ENCODE measurements at places on chromosomes 3 and 15.

DNA sequence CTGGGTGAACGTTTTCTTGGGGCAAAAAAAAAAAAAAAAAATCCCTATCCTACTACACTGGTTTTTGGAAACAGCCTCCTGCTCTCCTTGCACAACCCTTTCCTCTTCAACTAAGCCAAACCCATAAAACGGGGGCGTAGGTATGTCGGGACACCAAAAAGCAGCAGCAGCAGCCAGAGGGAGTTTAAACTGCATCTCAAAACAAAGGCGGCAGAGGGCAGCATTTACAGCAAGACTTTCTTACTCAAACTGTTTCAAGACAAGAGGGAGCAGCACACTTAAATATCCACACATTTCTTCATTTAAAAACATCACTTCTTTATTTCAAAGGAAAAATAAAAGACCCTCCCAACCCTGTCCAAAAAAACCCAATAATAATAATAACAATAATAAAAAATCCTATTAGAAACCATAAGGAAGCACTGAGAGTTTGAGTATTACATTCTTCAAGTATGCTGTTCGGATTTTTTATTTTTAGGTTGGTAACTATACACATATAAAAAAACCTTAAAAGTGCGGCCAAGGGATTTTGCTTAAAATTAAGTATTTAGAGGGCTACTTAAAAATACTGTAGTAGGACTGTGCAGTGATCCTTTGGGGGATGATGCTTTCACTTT, 43.9 kb upstream of the PLXND1 start:
- peak; percentile 45 for DNase-seq

DNA sequence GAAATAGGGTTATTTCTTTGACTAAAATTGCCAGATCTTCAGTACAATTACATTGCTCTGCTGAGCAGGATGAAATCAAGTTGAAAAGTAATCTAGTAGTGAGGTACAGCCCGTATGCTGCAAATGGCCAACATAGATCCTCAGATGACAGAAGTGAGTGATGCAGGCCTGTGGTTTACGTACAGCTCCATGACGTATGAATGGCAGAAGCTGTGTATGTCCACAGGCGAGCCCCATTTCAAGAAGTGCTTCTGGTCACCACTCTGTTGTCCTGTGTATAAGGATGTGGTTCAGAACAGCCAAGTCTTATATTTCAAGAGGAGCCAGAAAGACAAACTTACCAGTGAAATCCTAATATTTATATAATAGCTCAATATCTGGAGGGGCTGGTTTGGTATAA, 9.2 kb downstream of the CD86 start:
- no peak for DNase-seq

DNA sequence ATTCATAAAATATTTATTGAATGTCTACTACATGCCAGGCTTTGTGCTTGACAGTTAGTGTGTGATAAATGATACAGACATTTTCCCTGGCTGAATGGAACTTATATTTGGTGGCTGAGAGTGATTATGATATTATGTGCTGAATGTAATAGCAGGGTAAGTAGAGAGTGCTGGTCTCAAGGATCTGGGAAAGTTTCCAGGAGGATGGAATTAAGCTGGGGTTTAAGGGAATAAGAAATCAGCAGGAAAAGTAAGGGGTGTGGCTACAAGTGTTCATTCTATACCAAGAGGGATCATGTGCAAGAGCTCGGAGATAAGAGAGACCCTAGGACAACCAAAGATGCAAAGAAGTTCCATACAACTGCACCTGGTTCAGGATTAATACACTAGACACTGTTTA, 500.1 kb upstream of the CFAP20DC start:
- no peak for DNase-seq

- peak; percentile 22 for DNase-seq
Observed at GRCh38 chr3:156674911-156675829, 780 bp downstream of the TIPARP start.

GRCh38 chr15:65176056-65176455, 9.1 kb downstream of the CLPX start:
- DNase-seq = no peak

- DNase-seq = no peak
Observed at GRCh38 chr3:148911173-148911572, 46.1 kb downstream of the CPA3 start.

GRCh38 chr3:41881233-41881821, 80.6 kb downstream of the ULK4 start:
- peak; percentile 31 for DNase-seq

DNA sequence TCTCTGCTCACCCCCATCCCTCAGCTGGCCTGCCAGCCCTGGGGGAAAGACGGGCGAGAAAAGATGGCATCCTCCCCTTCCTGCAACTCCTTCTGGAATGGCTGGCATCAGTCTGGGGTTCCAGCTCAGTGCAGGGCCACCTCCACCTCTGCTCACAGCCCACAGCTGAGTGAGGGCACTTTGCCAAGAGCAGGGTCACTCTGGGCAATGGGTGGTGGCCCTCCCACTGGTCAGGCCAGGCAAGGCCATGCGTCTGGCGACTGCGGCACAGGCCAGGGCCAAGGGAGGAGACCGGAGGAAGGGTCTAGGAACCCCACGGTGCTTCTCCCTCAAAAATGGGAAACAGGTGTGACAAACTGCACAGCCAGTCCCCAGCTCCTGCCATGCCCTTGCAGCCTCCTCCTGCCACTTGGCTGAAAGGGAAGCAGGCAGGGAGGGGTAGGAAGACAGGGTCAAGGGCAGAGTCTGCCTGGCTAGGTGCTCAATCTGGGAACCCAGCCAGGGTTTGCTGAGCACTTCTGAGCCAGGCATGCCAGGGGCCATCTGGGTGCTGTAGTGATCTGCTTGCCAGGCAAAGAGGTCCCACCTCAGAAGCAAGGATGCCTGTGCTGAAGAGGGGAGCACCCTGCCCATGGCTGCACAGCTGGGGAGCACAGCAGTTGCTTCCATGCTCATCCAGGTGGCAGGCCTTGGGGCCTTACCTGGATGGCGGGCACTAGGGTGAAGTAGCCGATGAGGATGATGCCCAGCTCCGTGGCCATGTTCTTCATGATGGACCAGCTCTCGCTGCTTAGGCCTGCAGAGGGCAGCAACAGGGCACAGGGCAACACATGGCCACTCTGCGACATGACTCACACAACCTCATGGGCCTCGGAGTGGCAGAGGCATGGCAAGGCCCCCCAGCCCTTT, 41.2 kb downstream of the PTPN23 start:
- no peak for DNase-seq

DNA sequence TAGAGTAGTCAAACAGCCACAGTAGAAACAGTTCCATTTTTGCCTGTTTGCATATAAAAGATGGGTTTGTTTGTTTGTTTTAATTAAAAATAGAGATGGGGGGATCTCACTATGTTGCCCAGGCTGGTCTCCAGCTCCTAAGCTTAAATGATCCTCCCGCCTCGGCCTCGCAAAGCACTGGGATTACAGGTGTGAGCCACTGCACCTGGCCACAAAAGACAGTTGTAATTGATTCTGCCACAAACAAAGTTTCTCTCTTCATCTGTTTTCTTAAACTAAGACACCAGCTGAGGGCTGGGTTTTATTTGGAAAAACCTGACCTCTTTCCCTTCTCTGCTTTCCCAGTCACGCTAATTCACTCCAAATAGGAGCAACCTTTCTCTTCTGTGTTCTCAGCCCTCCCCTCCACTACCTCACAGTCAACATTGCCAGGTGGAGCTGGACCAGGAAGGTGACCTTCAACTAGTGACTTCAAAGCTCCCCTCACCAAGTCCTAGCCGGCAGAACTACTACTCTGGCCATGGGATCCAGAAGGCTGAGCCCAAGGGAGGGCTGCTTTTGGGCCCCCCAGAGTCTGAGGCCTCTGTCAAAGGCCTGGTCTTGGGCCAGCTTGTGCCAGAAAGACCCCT, 1.5 kb upstream of the IDH2 start:
- no peak for DNase-seq

GRCh38 chr15:72237029-72237852, 6.3 kb upstream of the PKM start:
- DNase-seq = peak; percentile 4

GRCh38 chr3:53616321-53616720, 121.9 kb downstream of the CACNA1D start:
- peak; percentile 22 for DNase-seq

- DNase-seq = no peak
Observed at GRCh38 chr15:36676211-36676610, 96.8 kb downstream of the CDIN1 start.

DNA sequence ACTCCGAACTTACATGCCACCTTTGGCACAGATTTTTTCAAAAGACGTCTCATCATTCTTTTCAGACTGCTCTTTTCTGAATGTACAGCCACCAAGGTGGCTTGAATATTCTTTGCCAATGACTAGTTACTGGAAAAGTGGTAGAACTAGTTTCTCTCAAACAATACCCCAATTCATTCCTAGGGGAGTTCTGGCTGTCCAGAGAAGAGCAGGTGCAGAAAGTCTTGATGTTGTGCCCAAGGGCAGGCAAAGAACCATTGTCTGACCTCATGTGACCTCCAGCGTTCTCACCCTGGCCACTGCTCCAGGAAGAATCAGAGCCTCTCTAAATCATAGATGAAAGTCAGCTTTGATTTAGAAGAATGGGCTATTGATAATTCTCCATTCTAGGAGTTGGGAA, 5.5 kb downstream of the LMOD3 start:
- DNase-seq = peak; percentile 67

DNA sequence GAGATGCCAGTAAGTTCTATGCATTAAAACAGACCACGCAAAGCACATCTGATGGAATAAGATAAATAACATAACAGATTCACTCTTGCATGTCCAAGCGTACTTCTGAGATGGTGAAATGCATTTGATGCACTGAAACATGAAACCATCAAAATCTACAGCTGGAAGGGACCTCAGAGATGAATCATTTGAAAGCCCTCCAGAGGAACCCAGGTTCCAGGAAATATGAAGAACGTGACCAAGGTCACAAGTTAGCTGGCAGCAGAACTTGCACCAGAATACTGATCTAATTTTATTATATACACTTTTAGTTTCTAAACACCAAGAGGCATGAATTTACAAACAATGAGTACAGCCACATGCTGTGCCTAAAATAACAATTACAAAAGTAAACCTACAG, 957.1 kb downstream of the FHIT start:
- DNase-seq = no peak

DNA sequence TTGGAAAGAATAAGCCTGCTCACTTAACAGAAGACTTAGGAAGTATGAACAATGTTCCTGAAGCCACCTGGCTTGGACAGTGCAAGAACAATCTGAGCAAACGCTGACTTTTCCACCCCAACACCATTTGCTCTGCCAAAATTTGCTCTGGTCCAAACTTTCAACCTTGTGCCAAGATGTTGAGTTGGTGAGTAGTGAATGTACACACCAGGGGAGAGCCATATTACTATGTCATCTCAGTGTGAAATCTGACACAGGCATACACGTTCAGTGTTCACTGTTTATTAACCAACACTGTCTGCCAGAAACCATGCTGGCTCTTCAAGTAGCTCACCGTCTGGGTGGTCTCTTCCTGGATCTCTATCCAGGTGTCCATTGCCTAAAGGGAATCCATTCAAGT, 152.9 kb upstream of the LPP start:
- no peak for DNase-seq

GRCh38 chr15:96802611-96803255, 472.2 kb downstream of the NR2F2 start:
- DNase-seq = no peak

- no peak for DNase-seq
Observed at GRCh38 chr3:68743521-68743920, 188.8 kb downstream of the TAFA4 start.

DNA sequence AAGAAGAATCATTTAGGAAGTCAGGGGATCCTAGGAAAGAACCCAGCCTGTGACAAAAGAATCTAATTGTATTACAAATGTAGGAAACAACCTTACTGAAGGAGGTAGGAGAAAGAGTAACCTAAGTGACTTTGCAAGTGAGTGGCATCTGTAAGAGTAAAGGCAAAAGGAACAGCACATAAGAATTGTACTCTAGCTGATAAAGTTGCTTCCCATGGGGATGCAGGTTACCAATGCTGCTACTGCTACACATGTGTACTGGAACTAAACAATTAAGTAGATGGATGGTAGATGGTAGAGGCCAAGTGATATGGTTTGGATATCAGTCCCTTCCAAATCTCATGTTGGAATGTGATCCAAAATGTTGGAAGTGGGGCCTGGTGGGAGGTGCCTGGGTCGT, 60.8 kb downstream of the OSBPL10 start:
- no peak for DNase-seq

- no peak for DNase-seq
Observed at GRCh38 chr3:48596157-48596556, 1.0 kb upstream of the COL7A1 start.

- DNase-seq = no peak
Observed at GRCh38 chr15:55993804-55994560, 570 bp upstream of the NEDD4 start.

DNA sequence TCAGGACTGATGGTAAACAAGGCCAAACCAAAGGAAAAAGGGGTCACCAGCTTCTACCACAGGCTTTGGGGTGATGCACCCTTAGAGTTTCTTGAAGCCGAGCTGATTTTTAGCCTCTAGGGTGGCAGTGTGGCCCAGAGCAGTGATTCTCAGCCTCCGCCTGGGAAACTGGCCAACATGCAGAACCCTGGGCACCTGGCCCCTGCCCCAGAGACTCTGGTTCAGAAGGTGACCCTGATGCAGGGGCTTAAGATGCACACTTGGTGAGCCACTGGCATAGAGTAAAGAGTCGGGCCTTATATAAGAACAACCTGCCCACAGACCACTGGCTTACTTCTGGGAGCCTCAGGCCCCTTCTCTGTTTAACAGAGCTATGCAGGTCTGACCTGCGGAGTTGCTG, 44.5 kb downstream of the SYNM start:
- no peak for DNase-seq

GRCh38 chr15:36831904-36832287, 252.5 kb downstream of the CDIN1 start:
- DNase-seq = no peak

DNA sequence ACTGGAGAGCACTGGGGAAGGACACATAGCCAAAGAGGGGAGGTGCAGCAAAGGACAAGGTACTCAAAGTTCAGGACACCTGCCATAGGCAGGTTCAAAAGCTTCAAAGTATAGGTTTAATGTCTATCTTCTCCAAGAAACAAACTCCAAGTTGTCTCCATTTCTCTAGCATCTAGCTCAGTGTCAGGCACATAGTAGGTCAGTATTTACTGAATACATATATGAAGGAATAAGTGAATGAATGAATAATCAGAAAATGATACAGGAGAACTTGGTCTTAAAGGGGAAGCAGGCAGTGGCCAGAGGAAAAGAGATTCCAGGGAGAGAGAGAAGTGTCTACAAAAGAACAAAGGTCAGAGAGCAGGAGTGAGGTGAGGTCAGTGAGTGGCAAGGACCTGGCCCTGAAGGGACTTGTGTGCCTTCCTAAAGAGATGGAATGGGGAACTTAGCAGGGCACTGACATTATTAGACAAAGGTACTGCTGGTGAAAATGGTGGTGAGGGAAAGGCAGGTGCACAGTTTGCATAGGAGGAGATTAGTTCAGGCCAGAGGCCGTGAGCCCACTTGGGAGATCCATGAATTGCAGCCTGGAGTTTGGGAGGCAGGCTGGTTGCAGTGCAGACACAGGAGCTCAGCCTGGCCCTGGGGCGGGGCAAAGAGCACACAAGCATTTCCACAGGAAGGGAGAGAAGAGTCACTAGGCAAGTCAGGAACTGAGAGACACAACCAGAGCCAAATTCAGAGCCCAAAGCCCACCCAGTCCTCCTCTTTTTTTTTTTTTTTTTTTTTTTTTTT, 21.4 kb downstream of the TBC1D2B start:
- no peak for DNase-seq

Measured in hippocampal formation (tissue), 2 donors.